Astrocyte of the hippocampus (primary cell): ENCODE measurements at places on chromosomes 4 and X.

DNA sequence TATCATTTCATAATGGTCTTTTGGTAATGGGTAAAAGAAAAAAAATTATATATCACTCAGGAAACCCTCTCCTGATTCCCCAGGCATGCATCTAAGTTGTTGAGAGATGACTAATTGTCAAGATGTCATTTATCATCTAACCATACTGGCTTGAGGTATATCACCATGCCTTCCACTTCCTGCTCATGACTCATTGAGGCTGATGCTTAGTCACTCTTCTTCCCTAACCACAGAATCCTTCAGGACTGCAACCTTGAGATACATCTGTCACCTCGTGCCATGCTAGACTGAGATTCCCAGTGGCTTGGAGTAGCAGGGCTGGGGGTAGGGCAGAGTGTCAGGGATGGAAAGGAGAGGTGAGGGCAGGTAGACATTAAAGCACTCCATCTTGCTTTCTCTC, 782.5 kb upstream of the INTU start:
- DNase-seq = peak; percentile 92

- DNase-seq = peak; percentile 45
Measured at GRCh38 chr4:113603911-113604310, 157.6 kb downstream of the CAMK2D start.

GRCh38 chr4:136371231-136371630, 1161.1 kb downstream of the PCDH18 start:
- DNase-seq = no peak

DNA sequence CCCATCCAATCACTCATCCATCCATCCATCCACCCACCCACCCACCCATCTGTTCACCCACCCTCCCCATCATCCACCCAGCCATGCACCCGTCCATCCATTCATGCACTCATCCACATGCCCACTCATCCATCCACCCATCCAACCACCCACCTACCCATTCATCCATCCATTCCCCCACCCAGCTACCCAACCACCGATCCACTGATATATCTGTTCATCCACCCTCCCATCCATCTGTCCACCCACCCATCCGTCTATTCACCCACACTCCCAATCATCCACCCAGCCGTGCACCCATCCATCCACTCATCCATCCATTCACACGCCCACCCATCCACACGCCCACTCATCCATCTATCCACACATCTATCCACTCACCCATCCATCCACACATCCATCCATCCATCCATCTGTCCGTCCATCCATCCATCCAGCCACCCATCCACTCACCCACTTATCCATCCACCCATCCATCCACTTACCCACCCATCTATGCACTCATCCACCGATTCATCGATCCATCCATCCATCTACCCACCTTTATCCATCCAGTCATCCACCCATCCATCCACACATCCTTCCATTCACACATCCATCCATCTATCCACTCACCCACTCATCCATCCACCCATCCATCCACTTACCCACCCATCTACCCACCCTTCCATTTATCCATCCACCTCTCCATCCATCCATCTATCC, 28.4 kb downstream of the ASMTL start:
- DNase-seq = no peak

- no peak for DNase-seq
Measured at GRCh38 chrX:20374900-20375438, 108.3 kb upstream of the RPS6KA3 start.

DNA sequence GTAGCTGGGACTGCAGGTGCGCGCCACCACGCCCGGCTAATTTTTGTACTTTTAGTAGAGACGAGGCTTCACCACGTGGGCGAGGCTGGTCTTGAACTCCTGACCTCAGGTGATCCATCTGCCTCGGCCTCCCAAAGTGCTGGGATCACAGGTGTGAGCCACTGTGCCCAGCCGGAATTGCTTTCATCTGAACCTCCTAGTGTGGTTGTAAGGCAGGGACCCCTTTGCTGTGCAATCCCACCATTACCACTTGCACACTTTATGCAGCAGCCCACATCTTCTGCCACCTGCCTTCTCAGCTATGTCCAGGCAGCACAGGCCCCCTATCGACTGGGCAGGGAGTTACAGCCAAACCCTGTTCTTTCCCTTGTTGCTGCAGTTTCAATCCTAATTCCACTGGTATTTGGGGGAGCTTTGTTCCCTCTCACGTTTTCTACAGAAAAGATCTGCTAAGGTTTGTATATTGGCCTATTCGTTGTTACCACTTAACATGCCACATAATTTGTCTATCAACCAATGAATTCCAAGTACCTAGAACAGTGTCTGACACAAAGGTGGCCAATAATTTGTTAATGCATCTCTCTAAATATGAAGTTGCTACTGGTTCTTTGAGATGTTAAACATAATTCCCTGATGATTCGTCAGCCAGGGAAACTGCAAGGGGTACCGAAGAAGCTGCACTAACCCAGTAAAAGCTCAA, 6.5 kb downstream of the RPL39 start:
- DNase-seq = peak; percentile 34

GRCh38 chr4:38572793-38573192, 91.2 kb upstream of the KLF3 start:
- DNase-seq = no peak

DNA sequence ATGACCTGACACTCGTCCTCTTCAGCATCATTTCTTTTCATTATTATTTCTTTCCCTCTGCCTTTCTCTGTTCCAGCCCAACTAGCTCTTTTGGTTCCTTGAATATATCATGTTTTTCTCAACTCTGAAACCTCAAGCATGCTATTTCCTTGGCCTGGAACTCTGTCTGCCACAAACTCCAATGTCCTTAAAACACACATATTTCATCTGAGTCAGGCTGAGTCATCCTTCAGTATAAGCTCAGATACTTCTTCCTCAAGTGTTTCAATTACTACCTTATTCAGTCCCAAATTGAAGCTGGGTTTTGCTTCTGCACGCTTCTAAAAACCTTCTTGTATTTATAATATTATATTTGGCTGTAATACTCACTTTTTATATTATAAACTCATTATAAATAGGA, 424.2 kb downstream of the PDGFC start:
- peak; percentile 92 for DNase-seq

GRCh38 chr4:45078201-45078600, 351.8 kb upstream of the GNPDA2 start:
- no peak for DNase-seq

DNA sequence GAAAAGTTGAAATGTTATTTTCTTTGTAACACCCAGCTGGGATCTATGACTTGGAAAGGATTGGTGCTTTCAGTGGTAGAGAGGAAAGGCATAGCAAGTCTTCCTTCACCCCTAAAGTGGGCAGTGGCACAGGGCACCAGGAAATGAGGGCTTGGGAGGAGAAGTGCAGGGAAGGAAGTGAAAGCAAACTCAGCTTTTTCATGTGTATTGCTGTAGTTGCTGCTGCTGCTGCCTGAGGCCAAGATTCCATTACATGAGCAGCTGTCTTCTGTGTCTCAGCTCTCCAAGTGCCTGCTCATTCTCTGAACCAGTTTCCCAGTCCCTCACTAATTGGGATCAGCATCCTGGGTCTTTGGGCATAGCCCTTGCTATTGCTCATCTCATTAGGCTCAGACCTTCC, 2.6 kb downstream of the HCCS start:
- DNase-seq = no peak

DNA sequence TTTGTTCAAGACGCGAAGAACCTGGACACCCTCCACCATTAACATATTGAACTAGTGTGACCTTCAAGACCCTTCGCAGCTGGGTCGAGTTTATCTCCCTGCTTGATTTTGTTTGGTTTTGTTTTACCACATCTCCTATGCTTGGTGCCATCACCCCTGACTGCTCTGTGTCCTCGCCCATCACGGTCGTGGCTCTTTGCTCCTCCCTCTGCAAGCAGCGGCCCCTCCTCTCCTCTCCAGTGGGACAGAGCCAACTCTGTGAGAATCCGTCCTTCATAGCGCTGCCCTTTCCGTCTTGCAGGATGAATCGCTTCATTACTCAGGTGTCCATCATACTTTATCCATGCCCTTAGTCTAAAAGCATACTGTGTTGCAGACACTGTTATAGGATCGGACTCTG, 9.1 kb upstream of the FAM149A start:
- DNase-seq = no peak

GRCh38 chr4:76601791-76602190, 166.8 kb downstream of the SHROOM3 start:
- DNase-seq = peak; percentile 52

DNA sequence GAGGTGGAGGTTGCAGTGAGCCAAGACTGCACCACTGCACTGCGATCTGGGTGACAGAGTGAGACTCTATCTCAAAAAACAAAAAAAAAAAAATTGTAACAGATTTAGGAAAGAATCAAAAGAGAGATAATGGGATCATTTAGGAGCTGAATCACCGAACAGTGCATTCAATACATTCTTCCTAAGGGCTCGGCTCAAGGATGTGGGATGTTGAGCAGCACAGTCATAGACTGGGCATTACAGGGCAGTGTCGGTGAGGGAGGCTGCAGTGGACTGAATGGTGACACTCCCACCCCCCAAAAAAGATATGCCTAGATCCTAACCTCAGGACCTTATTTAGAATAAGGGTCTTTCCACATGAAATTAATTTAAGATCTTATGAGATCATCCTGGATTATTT, 70.0 kb downstream of the EVC2 start:
- peak; percentile 82 for DNase-seq

DNA sequence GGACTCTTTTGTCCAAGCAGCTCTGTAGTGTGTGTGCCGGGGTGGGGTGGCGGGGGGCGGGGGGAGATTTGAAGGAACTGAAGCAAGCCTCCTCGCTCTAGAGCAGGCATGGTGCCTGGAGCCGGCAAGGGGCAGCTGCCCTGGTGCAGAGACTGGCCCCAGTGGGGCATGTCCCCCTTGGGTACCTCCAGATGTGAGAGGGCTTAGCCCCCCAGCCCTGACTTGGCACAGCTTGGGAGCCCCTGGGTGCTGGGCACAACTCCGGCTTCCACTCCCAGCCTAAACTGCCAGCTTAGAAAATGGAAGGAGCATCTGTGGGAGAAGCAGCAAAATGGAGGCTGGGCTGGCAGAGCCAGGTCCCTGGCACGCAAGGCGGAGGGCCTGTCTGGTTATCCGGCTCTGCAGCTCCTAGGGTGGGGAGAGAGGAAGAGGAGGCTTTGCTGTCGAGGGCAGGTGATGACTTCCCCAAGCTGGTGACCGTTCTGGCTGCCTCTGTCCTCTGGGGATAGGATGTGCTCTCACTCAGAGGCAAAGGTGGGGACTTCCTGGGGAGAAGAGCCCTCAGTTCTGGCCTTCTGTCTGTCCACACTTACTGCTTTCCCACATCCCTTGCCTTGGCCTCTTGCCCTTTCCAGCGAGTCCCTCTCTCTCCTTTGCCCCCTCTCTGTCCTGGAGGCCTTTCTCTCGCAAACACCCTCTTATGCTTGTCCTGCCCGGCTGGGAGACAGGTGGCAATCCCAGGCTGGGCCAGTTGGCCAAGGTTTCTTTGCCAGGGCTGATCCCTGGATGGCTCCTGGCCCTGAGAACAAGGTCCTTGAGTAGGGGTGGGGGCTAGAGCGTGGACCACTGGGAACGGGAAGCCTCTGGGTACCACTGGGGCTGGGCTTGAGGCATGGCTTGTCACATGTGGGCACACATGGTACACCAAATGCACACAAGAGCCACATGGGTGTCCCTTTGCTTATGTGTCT, 2.0 kb downstream of the DLG3 start:
- no peak for DNase-seq

GRCh38 chr4:72136429-72136828, 104.6 kb downstream of the NPFFR2 start:
- peak; percentile 60 for DNase-seq

DNA sequence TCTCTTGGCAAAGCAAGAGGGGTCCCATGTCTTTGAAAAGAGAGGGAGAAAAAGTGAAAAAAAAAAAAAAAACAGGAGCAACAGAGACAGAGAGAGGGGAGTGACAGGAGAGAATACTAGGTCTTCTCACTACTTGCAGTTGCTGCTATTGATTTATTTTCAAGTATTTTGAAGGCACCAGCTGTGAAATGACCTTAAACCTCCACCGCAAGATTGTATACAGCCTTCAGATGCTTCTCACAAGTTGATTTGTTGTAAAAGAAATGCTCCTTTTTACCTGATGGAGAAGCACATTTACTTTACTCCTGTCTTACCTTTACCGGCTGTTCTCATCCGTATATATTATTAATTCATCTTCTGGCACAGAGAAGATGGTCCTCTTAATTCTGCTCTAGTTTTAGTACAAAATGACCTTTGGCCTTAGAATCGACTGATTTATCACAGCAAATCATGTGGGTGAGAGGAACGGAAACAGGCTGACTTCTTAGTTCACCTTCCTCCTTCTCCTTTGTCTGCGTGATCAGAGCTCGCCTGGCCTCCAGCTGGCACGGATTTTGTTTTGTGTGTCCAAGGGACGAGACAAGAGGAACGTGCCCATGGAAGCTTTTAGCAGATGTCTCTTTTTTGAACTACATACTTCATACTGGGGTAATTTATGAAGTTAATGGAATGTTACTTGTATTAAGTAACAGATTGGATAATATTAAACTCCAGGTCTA, 82.4 kb upstream of the PACRGL start:
- DNase-seq = no peak

DNA sequence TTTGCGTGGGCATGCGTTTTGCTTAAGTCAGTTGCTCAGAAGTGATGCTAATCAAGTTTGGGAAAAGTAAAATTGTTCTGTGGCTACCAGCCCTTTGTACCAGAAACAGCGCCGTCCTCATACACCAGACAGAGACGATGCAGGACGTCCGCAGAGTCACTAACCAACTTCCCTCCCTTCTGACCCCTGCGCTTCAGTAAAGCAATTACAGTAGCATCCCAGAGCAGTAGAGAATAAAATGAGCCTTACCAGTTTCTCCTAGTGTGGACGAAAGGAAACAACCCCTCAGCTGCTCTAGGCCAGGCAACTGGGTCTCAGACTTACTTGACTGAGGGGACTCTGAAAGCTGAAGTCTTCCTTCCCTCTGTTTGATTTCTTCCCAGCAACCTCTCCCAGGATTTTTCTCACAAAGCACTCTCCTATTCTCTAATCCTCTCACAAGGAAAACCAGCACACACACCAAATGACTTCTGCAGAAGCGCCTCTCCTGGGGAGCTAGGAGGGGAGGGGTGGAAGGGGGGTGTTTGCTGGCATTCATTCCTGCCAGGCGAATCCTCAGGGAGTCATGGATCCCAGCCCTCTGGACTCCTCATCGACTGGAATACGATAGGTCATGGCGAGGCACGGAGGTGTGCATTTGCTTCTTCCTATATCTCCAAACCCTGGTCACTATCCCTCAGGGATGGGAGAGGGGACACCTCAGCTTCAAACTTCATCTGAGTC, 56.0 kb upstream of the MID1 start:
- peak; percentile 15 for DNase-seq

DNA sequence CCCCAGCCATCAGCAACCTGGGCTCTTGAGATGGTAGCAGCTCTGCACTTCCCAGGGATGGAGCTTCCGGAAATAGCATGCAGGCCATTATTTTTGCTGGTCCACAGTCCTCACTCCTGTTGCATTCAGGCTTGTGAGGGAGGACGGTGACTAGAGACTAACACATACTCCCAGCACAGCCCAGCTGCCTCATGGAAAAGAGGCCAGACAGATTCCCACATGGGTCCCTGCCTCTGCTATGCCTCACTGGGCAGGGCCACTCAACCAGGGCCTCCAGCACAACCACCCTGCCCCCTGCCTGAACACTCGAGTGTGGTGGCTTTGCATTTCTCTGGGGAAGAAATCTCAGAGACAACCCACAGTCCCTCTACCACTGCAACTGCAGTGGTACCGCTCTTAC, 1195.1 kb downstream of the PCDH18 start:
- no peak for DNase-seq

- no peak for DNase-seq
Measured at GRCh38 chr4:150852216-150852615, 162.9 kb downstream of the LRBA start.
